GM04504 (cell line): ENCODE measurements at places on chromosomes 3 and 15.
A peak's percentile ranks its signal among the peaks of the same experiment; 100 is the strongest.

DNA sequence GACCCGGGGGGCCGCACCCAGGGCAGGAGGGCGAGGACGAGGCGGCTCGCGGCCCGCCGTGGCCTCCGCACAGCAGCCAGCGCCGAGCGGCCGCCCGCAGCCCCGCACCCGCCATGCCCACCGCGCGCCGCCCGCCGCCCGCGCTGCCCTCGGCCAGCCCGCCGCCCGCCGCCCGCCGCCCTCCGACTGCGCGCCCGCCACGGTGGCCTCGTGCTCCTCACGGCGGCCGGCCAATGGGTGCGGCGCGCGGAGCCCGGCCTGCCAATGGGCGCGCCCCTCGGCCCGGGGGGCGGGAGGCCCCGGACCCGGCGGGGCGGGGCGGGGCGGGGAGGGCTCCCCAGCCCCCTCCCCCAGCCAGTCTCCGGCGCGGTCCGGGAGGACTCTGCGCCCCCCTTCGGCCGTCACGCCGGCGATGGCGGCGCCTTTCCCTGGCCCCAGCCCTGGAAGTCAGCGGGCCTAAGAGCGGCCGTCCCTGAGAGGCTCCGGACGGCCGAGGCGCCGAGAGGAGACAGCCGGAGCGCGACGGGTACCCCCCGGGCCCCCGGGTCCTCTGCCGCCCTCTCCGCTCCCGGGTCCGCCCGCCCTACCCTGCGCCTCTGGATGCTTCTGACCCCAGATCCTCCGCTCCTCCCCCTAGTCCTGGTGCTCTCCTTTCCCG lies at the start of gene NT5DC2:
TSS of gene NT5DC2 (minus strand) at position 235 of the 658 bp plus-strand sequence. CDS start at position 115, 120 bp downstream.
- peak; percentile 36 for DNase-seq

GRCh38 chr15:71366926-71367325 lies 251.7 kb downstream of the THSD4 start:
- DNase-seq = no peak

GRCh38 chr3:105584003-105584790 lies 217.5 kb downstream of the ALCAM start:
- no peak for DNase-seq

GRCh38 chr3:114775395-114775794 lies 371.7 kb downstream of the ZBTB20 start:
- no peak for DNase-seq

GRCh38 chr15:55366981-55367380 lies 41.2 kb downstream of the CCPG1 start:
- DNase-seq = no peak
